ENCODE measurements at places on chromosomes 7 and 10. TPM values are rescaled to one million over a fixed set of nuclear protein-coding genes. Genes with fewer than 3 reads are reported as not detected.

DNA sequence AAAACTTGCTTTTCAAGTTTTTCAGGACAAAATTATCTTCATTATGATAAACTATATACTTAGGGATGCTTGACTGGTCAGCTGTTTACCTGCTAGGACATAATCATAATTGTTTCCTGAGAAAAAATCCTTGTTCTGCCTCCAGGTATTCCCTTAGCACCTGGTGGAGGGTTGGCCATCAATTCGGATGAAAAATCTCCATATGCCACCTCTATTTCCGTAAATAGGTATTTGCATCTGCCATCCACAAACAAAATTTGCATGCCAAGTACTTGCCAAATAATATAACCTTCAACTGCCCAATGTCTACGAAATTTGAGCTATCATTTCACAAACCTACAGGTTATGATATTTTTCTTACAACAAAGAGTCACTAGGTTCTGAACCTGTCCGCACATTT, 126.2 kb downstream of the RNF133 start:
- DNase-seq = no peak

- peak; percentile 50 for DNase-seq
Observed at GRCh38 chr7:95478272-95479037, 7.3 kb upstream of the ASB4 start.

DNA sequence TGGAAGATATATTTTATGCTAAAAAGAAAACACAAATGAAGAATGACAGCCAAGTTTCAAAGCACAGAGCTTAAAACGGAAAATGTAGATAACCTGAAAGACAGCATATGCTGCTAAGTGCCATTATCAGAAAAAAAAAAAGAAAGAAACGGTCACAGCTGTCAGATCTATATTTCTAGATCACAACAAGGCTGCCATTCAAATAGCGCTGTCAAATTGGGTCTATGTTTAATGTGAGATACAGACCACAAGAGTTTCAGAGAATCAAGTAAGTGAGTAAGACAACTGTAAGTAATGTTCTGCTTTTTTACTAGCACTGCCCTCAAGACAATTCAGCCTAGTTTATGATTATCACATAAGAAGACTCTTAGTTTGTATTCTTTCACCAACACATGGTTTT, 66.1 kb upstream of the RNF148 start:
- no peak for DNase-seq

DNA sequence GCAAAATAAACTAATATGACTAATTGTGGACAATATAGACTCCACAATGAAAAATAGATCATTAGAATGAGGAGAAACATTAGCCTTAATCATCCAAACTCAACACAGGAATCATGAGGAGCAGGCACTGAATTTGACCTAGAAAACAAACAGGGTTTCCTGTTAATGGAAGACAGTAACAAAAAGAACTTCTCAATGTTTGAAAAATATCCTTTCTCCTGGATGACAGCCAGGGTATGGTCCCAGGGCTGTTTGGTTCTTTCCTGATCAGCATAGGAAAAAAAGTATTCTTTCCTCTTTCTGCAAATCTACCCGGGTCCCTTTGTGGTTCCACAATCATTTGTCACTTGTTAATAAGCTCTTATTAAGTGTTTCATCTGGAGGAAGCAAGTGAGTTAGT, 145.3 kb upstream of the SVIL start:
- DNase-seq = no peak

- no peak for DNase-seq
Observed at GRCh38 chr7:142712617-142712957, 36.7 kb upstream of the PRSS1 start.

- DNase-seq = no peak
Observed at GRCh38 chr7:8277394-8277982, 15.5 kb upstream of the ICA1 start.

- no peak for DNase-seq
Observed at GRCh38 chr7:159175792-159176191, 31.1 kb upstream of the VIPR2 start.

GRCh38 chr7:20438248-20438647, 107.5 kb downstream of the ITGB8 start:
- DNase-seq = no peak

GRCh38 chr7:139811066-139811465, 18.0 kb upstream of the TBXAS1 start:
- DNase-seq = no peak

DNA sequence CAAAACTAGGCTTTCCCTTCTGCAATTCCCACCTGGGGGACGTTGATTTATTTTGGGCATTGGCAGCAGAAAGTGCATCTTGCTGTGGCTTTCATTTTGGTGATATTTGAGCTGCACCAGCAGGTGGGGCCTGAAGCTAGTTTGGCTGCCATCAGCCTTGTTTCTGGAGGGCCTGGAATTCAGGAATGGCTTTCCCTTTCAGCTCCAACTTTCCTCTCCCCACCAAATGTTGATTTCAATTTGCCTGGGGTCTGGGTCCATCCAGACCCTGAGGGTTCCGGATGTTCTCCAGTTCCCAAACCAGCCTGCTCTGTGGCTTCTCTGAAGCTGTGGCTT, 640.4 kb downstream of the TYW1 start:
- no peak for DNase-seq

DNA sequence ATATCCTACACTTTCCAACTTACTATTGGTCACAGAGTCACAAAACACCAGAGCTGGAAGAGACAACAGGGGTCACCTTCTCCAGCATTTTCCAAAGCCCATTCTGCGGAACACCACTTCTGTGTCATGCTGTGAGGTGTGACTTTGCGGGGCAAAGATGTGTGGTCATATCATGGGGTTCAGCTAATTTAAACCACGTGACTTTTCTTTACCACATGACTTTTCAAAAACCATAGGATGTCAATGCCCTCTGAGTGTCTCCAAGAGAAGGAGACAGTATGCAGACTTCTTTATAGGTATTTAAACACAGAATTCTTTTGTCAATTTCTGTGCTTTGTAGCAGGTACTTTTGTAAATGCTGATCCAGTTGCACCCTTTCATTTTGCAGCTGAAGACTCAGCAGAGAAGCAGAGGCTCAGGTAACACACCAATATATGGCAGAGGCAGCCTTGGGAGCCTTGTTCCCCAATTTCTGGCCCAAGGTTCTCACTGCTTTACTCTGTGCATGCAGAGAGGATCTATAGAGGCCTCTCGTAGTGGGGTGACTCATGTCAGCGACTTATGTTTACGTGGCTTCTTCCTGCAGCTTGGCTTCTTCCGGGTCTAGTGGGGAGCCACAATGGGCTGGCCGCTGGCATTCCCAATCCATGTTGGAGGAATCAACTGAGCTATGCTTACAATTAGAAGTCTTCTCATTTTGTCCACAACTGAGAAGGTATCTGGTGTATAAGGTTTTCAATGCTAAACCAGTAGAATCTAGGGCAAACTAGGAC, 104.0 kb upstream of the RHOBTB1 start:
- DNase-seq = no peak

GRCh38 chr7:30320392-30320791, 36.0 kb downstream of the ZNRF2 start:
- no peak for DNase-seq

GRCh38 chr10:49242604-49243003, 54.4 kb upstream of the TMEM273 start:
- DNase-seq = no peak

DNA sequence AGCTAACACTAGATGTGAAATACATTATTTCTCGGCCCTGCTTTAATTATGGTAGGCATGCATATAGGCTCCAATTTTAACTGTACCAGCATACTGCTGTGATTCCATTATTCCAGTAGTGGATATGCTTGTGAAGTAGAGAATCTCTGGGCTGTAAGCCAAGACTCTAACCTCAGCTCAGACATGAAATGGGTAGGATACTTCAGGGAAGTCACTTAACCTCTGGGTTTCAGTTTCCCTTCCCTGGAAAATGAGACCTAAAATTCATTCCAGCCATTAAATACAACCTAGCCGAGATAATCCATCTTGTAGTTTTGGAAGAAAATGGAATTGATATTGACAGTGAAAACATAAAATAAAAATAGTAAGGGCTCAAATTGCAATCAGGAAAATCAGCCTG, 59.6 kb upstream of the TRIL start:
- DNase-seq = peak; percentile 26

- DNase-seq = no peak
Observed at GRCh38 chr7:105346593-105347322, 42.0 kb downstream of the SRPK2 start.

GRCh38 chr10:95279042-95279820, 11.6 kb downstream of the PDLIM1 start:
- DNase-seq = peak; percentile 61

- DNase-seq = peak; percentile 1
Observed at GRCh38 chr10:82814635-82815034, 939.6 kb downstream of the NRG3 start.

DNA sequence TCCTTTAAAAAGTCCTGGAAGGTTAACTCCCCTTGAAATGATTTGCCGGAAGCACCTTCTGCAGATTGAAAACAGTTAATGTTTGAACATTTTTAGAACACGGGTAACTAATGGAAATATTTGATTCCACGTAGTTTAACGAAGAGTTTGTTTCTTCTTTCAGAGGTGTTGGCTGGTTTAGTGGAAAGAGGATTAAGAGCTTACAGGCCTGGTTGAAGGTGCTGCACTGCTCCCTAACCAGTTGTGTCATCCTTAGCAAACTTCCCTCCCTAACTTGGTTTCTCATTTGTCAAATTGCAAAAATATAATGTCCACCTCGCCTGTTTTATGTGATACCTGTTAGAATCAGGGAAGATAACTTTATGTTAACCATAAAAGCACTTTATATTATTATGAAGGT, 243.0 kb upstream of the FZD8 start:
- DNase-seq = no peak

DNA sequence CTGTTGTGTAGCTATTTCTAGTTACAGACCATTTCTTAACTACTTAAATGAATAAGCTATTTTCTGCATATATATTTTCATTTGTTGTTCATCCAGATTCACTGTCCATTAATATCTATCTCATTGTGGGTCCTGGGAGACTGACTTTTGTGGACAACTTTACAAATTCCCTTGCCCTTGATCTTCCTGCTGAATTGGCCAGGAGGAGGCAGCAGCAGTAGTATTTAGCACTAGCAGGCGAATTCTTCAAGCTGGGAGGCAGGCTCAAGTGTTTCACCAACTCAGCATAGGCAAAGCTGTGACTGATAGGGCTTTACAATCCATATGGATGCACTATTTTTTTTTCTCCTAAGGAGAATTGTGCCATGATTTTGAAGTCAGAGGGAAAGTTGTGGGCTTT, 461.0 kb upstream of the NRG3 start:
- DNase-seq = no peak

The ZNF511 gene
- total RNA-seq = 1.7 TPM

The EEPD1 gene
- total RNA-seq = 5.7 TPM

The PNLIPRP1 gene
- total RNA-seq = not detected

The MALSU1 gene
- 53.1 TPM for total RNA-seq

The OR2A1 gene
- total RNA-seq = 0.27 TPM

The VSTM4 gene
- total RNA-seq = 4.7 TPM

The RBM20 gene
- 0.08 TPM for total RNA-seq

The RSPH10B2 gene
- total RNA-seq = not detected
